ENCODE measurements at places on chromosomes 4 and X. TPM values are rescaled to one million over a fixed set of nuclear protein-coding genes. Genes with fewer than 3 reads are reported as not detected.

The F9 gene
- total RNA-seq = not detected

The CACNA1F gene
- total RNA-seq = 0.49 TPM

The UGT8 gene
- total RNA-seq = 2.2 TPM

The HEPH gene
- 15.7 TPM for total RNA-seq

The BANK1 gene
- total RNA-seq = 14.1 TPM

Data from ureter (tissue), 1 donor.